Left ventricle myocardium superior (tissue), 1 donor: ENCODE measurements at places on chromosomes 11 and 22. TPM values are rescaled to one million over a fixed set of nuclear protein-coding genes. Genes with fewer than 3 reads are reported as not detected.

ALX4 gene
- total RNA-seq, result 0.07 TPM

TRIM21 gene
- total RNA-seq, result 9.9 TPM

- DNase-seq, result peak; percentile 26
Observed at GRCh38 chr11:490186-490929, 16.7 kb downstream of the RNH1 start.

DNA sequence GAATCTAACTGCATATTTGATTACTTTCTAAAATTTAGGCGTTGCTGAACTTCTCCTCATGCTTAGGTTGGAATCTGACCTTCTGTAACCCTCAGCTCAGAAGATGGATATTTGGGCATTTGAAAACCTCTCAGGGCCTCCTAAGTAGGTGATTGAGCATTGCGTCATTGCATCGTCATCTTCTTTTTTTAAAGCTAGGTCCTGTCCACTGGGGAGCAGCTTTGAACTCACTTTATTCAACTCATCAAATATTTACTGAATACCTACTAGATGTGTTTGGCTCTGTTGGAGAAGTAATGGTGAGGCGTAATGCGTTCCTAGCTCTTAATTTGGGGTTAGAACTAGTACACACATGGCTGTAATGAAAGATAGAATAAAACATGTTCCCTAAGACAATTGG lies 56.8 kb downstream of the ZBTB16 start:
- no peak for DNase-seq

DNA sequence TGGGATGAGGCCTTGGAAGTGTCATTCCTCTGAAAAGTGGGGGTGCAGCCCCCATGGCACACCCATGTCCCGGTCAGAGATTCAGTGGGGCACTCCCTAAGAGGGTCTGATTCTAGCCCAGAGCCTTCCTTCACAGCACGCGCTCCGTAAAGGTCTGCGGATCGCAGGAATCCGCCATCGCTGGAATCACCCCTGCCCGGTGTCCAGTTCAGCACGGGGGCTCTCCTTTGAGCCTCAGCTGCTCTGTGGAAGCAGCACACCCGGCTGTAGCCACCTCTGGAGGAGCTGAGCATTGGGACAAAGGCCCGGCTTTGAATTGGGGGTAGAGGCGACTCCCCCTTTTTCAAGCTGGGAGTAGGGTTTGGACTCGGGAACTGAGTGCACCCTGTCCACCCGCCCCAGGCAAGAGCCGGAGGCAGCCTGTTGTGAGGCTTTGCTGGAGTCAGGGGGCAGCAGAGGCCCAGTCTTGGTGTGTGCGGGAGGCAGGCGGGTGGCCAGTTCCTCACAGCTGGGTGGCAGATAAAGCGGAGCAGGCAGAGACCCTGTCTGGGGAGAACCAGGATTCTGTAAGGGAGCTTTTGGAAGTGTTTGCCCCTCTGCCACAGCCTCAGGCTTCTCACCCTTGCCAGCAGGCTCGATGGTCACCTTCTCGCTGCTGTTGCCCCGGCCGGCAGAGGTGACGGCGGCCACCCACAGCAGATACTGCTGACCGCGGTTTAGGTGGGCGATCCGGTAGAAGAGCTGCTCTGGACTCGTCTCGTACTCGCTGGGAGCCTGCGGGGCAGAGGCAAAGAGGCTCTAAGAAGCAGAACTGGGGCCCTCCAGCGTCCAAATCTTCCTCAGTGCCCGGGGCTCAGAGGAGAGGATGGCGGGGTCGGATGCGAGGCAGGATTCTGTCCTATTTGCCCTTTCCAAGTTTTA lies 115.9 kb downstream of the CEP164 start:
- DNase-seq, result peak; percentile 81

DNA sequence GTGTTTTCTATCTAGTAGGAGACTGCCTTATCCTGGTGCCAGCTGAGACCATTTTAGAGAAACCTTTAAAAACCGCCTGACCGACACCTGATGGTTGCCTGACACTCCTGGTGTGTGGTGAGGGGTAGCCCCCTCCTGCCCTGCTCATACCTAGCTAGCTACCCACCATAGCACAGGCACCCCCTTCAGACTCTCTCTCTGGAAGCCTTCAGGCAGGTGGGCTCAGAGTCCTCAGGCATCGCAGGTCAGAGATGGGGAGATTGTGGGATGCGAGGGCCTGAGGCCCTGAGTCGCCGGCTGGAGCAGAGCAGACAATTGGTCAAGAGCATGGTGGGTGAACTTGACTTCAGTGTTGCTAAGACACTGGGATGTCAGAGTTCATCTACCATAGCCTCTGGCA lies 424.6 kb downstream of the BRD1 start:
- no peak for DNase-seq

GRCh38 chr11:58097437-58097836 lies 27.9 kb downstream of the OR9I1 start:
- no peak for DNase-seq

DNA sequence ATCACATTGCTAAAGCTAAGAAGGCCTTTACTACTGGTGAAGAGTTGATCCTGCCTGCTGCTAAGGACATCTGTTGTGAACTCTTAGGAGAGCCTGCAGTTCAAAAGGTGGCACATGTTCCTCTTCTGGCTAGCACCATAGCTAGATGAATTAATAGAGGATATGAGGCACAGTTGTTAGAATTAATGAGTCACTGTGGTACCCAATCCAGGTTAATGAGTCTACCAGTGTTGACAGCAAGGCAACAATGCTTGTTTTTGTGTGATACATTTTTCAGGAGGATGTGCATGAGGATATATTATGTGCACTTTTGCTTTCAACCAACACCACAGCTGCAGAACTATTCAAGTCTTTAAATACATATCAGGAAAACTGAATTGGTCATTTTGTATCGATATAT lies 12.0 kb downstream of the C11orf58 start:
- no peak for DNase-seq

DNA sequence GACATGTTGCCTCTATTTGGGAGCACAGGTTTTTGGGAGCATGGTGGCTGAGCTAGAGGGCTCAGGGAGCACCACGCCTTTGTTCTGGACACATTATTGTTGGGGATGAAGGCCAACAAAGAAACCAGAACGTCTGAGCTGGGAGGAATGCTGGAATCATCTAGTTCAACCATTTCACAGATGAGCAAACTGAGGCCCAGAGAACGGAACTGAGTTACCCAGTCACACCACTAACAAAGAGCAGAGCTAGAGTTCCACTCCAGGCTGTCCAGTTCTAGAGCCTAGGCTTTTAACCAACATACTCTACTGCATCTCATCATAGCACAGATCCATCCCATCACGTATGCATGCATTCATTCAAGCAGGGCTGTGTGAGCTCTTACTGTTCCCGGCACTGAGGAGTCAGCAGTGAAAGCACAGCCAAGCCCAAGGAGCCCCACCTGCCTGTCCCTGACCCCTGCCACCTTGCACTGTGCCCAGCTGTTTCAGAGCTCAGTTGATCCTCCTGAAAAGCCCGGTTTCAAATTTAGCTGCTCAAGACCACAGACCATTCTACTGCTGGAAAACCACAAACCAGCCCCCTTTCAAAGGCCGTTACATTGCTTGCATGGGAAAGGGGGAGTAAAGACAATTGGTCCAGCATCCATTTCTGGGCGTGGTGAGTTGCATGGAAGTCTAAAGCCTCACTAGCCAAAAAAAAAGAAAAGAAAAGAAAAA lies 16.9 kb upstream of the TCF20 start:
- peak; percentile 9 for DNase-seq

DNA sequence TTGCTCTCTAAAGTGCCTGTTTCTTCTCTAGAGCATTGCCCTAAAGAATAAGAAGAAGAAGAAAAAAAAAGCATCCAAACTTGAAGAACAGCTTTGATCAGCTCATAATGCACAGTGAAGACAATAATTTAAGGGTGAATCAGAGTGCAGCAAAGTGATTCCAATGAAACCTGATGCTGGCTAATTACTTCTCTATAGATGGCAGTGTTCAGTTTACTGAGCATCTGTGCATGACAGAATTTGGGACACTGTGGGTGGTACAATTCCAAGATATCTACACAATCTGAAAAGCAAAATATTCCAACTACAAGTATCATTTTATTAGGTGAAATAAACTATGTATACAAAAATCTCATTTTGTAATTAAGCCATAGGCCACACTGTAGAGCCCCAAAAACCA lies 450.5 kb upstream of the CCDC90B start:
- no peak for DNase-seq

DNA sequence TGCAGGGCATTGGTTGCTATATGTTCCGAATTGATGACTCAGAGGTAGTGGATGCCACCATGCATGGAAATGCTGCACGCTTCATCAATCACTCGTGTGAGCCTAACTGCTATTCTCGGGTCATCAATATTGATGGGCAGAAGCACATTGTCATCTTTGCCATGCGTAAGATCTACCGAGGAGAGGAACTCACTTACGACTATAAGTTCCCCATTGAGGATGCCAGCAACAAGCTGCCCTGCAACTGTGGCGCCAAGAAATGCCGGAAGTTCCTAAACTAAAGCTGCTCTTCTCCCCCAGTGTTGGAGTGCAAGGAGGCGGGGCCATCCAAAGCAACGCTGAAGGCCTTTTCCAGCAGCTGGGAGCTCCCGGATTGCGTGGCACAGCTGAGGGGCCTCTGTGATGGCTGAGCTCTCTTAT lies 5.4 kb upstream of the TTC36 start:
- DNase-seq, result no peak

DNA sequence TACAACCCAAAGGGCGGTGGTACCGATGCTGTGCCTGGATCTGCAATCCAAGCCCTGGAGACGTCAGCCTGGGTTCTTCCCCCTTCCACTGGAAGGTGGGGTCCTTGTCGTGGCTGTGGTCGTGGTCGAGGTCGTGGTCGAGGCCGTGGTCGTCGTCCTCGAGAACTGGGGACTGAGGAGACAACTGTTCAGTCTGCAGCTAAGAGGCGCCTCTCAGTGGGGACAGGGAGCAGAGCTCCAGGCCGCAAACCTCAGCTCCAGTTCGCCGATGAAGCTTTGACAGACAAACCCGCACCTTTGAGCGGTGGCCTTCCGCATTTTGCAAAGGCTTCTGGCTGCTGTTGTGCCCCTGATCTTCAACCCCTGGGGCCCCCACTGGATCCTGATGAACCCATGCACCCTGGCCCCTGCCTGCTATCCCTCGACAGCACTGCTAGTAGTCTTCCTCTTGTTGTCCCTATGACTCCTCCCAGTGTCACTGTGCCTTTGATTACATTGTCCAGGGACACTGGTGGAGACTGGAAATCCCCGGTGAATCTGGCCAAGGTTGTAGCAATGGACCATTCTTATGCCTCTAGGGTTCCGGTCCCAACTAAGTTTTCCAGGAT lies 1.5 kb downstream of the KDM4F start:
- no peak for DNase-seq

DNA sequence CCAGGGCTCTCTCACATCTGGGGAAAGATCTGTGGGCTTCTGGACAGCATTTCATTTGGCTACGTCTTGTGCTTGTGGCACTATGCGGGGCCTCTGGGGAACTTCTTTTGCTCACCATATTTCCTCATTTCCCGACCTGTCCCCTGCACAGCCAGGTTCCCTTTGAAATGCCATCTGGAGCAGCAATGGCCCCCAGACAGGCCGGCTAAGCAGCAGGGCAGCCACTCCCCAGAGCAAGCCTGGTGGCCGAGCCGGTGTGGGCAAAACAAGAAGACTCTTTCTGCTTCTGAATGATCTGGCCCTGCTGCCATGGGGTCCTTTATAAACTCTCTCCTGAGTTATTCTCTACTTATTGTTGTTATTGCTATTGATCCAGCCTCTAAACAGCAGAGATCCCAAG lies 190.7 kb upstream of the NECTIN1 start:
- DNase-seq, result no peak

DNA sequence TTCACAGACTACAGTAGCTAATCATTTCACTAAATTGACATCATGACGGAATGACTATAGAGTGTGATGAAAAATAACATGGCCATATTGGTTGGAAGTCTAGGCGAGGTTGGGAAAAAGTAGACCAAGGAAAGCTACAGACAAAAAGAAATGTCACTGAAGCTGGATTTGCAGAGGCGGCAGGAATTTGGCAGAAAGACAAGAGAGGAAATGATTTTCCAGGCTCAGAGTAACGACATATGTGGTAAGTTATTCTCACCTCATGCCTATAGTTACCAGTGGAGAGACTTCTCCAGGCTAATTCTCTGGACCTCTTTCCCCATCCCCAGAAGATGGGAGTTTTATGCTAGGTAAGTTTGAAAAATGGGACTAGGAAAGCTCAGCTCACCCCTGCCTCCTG lies 1005.8 kb upstream of the CCDC90B start:
- no peak for DNase-seq

- no peak for DNase-seq
Observed at GRCh38 chr22:44261164-44261860, 51.4 kb downstream of the SHISAL1 start.

DNA sequence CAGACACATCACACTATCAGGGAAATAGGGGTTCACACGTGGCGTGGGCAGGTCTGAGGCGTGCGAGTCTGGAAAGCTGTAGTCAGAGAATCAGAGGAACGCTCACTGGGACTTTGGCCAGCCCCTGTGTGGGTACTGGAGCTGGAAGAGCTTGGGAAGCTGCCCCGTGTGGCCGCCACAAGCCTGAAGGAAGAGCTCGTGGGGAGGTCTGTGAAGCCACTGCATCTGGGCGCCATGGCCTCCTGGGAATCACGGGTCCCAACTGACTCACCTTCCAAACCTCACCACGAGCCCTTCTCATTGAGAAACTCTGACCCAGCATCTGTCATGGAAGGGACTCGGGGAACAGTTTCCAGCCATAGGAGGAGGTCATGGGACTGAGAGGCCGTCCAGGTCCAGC lies 5.9 kb upstream of the MRGPRF start:
- DNase-seq, result no peak

DNA sequence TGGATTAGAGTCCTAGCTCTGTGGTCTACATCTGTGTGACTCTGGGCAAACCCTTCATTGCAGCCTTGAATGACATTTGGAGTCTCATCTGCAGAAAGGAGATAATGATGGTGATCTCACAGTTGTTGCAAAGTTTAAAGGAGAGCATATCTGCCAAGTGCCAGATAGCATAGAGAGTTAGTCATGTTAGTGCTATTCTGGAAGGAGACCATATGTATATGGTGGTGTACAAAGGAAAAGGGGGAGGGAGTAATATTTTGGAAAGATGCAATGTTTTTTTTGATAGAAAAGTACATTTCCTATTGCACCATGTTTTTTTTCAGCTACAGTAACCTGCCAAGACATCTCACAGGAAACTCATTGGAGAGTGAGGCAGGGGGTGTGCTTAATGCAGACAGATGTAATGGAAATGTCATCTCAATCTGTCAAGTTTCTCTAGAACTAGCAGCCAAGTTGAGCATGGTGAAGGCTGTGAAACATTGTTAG lies 92.1 kb upstream of the NARS2 start:
- no peak for DNase-seq

DNA sequence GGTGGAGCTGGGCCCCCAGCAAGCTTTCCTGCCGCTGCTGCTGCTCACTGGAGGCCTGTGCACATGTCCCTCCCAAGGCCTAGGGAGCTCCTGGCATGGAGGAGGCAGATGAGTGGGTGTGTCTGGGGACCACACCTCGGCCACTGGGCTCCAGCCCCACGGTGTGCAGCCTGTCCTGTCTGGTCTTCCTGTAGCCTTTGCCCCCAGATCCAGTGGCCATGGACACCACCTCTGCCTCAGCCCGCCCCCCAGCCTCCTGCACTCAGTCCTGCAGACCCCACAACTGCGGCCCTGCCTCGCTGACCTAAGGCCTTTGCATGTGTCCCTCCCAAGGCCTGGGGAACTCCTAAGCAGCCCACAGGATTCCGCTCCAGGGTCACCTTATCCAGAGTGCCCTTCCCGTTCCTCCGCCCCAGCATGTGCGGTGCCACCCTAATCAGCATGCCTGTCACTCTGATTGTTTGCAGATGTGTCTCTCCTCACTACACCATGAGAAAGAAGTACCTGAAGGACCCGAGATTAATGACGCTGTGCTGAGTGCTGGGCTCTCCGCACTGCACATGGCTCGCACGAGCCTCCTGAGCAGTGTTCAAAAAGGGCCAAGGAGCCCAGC lies 8.6 kb downstream of the GAL start:
- DNase-seq, result no peak
